ENCODE measurements at places on chromosomes 6 and 20.

GRCh38 chr20:24780674-24781417 lies 168.2 kb upstream of the CST7 start:
- no peak for DNase-seq

DNA sequence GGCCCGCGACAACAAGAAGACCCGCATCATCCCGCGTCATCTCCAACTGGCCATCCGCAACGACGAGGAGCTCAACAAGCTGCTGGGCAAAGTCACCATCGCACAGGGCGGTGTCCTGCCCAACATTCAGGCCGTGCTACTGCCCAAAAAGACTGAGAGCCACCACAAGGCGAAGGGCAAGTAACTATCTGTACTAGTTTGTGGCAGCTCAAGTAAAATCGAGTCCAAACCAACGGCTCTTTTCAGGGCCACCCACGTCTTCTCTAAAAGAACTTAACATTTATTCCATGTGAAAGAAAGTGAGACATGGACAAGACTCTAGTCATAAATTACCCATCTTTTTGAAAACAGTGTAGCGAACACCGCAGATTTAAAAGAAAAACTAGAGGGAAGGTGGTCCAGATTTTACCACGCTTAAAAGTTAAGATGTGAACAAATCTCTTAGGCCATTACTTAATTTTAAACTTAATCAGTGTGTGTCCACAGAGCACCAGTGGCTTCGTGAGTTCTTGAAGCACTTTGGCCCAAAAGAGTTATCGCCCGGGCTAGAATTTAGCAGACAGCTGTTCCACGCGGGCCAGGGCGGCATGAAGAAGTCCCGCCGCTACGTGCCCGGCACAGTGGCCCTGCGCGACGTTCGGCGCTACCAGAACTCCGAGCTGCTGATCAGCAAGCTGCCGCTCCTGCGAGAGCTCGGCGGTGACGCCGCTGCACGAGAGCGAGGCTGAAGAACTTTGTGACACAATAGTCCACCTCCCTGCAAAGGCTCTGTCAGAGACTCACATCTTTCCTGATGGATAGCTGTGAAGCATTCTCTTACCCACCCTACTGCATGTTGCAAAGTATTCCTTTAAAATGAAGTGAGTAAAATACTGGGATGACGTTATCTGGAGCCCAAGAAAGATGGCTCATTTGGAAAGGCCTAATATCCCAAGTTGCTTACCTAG lies 113.9 kb upstream of the PRSS16 start:
- peak; percentile 79 for DNase-seq

DNA sequence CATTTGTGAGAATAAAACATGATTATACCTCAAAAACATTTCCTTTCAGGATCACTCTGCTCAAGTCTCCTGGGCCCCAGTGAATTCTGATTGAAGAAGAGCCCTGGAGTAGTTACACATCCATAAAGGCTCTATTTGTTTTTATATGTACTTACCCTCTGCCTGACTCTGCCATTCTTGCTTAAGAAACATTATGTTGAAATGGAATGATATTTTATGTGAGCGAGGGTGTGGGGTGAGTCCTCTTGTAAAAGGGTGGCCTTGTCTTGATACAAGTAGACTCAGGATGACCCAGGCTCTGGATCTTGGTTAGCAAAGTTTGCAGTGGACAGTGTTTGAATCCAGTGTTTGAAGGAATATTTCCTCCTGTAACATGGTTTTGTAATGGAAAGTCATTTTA lies 215.4 kb upstream of the PREP start:
- DNase-seq: no peak

DNA sequence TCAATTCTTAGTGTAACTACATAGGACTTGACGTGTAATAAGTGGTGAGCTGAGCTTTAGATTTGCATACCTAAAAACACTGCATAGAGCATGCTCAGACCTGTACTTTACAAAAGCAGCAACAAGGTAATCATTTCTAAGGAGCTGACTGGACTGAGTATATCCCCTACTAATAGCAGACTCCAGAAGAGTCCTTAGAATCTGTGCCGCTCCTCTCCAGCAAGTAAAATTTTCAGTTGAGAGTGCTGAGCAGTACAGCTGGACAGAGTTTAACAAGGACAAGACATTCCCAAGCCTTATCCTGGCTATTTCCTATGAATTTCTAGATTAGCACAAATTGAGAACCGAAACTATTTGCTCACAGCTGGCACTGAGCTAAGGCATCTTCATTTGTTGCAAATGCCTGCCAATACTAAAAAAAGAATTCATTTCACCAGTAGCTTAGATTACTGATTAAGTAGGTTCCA lies 26.1 kb upstream of the KLHL31 start:
- DNase-seq: no peak

- no peak for DNase-seq
Observed at GRCh38 chr6:19463925-19464324, 373.2 kb upstream of the ID4 start.

DNA sequence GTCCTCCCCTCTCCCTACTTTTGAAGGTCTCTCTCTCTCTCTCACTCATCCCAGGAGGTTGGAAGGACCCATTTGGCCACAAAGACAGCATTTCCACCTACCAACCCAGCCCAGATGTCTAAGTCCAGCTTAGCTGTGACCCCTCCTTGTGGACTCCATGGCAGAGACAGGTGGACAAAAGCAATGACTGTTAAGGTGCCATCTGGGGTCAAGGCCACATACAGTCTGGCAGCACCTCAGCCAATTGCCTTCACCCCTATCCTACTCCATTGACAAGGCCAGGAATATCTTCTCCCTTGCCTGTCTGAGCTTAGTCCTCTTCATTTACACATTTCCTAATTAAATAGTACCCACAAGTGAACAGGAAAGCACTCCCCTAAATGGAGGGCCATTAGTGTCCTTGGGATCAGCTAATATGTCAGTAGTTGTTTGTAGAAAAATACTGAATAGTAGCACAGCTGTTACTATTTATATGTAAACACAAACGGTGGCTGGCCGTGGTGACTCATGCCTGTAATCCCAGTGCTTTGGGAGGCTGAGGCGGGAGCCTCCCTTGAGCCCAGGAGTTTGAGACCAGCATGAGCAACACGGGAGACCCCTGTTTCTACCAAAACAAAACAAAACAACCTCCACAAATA lies 28.8 kb downstream of the GCM1 start:
- no peak for DNase-seq

DNA sequence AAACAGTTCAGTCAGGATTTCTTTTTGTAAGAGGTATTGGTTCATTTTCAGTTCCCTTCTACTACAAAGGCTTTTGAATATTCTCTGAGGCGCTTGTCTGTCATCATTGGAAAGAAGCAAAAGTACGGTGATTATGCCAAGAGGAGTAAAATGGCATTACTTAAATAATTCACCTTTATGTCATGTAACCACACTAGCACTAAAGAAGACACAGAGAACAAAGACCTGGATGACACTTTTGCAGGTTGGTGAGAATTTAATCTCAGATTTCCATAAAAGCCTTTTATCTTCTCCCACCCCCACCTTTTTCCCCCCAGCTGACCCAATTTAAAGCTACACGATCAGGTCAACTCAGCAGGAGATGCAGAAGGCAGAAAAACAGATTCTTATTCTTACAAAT lies 451.8 kb downstream of the HACE1 start:
- DNase-seq: no peak

DNA sequence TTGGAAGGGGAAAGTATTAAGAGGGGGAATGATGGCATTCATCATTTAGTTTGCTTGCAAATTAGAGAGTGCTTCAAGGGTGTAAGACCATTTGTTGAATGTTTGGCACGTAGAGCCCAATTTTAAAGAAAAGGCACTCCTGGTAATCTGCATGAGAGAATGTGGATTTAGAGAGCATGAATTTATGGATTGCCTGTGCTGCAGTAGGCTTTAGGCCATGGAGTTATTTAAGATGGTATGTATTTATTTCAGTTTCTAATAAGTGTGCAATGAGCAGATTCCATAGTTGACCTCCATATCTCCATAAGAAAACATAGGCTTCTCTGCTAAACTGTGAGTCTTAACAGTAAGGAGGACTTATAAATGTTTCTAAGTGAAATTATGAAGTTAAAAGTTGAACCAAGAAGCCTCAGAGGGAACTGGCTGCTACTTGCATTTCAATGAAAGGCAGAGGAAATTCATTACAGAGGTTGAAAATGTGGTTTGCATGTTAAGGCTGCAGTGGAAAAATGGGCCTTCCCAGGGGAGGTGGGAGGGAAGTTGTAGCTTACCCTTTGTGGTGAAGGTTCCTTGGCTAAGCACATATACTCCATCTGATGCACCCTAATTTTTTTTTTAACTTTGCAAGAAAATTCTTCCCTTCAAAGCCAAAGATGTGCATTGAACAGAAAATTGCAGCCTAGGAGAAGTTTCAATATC lies 134.2 kb downstream of the CARMIL1 start:
- peak; percentile 62 for DNase-seq

- DNase-seq: no peak
Observed at GRCh38 chr20:47318027-47318585, 38.4 kb downstream of the ZMYND8 start.

- no peak for DNase-seq
Observed at GRCh38 chr20:23234311-23235078, 116.1 kb upstream of the NXT1 start.

DNA sequence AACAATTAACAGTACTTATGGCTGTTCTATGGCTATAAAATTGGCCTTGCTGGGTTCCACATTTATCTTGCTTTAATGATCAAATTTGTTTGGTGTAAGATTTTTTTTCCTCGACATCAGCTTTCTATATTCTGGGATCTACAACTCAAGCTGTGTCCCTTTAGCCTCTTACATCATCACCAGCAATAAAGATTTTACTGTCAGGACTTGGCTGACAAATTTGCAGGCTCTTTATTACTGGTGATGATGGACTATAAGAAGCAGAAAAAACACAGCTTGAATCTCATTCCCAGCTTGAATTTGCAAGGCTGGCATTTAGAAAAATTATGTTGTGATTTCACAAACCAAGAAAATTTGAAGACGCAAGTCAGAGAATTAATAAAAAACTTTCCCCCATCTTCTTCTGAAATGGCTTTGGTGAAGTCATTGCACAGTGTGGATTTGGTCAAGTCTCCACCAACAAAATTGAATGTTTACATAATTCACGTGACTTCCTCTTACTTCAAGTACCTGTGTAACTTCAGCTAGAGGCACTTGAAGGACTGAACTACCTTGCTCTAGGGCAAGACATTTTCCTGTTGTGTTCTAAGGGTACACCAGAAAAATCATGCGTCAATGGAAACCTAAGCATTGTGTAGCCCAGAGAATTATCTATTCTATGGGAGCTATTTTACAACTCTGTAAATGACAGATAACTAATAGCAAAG lies 175.0 kb downstream of the CBLN4 start:
- DNase-seq: no peak

DNA sequence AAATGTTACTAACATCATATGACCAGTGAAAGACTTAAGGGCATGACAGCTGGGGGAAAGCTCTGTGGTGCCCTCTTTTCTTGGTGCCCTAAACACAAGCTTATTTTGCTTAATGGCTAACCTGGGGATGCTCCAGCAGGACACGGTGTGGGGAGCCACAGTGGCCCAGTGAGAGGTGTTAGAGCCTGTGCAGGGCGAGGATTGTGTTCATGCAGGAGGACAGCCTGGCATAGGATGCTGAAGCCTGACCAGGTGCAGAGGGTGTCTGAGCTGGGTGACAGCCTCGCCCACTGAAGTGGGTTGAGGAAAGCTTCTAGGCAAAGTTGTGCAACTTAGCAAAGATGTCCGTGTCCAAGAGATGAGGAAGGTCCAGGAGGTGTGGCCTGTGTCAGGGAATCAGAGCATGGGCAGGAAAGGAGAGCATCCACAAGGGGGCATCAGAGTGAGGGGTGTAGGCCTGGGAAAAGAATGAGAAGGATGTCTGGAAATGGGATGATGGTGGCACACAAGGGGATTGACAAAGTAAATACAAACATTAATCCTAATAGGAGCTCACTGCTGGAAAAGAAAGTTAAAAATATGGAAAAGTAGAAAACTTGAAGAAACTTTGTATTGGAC lies 33.9 kb downstream of the SLC17A4 start:
- peak; percentile 71 for DNase-seq

- DNase-seq: no peak
Observed at GRCh38 chr20:34334654-34335407, 28.2 kb upstream of the ITCH start.

- no peak for DNase-seq
Observed at GRCh38 chr6:36926708-36927513, 27.6 kb upstream of the PI16 start.

- DNase-seq: no peak
Observed at GRCh38 chr6:146292506-146292905, 251.1 kb upstream of the RAB32 start.

GRCh38 chr6:149963212-149963461 lies 606 bp upstream of the ULBP1 start:
- DNase-seq: no peak

GRCh38 chr20:5895626-5896025 lies 54.7 kb downstream of the TRMT6 start:
- DNase-seq: peak; percentile 28

GRCh38 chr6:132369526-132369925 lies 31.7 kb downstream of the MOXD1 start:
- DNase-seq: no peak

GRCh38 chr6:82083646-82084045 lies 163.9 kb downstream of the IBTK start:
- DNase-seq: no peak

DNA sequence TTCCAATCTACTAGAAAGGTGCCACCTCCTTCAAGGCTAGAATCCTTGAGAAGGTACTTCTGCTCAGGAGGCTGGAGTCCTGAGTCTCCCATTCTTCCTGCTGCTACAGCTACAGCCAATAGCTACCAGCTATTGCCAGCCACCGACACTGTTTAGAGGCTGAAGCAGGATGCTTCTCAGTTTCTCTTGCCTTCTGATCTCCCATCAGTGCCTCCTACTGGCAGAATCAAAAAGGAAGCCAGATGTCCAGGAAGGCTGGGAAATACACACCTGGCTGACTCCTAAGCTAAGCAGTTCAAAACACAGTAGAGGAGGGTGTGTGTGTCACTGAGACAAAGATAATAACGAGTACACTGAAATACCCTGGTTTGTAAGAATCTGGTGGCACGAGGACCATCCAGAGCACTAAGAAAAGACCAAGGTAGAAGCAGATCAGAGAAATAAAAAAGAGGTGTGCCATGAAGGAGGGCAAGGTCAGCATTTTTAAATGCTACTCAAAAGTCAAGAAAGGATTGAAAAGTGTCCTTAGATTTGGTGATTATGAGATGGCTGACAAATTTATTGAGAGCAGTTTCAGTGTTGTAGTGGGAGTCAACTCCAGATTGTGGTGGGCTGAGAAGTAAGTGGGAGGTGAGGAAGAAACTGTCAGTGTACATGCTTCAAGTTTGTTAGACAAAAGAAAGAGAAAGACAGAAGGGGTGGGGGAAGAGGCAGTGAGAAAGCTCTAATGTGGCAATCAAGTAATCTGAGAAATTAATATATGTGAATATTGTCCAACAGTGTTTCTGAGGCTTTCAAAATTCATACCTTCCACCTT lies 2.3 kb upstream of the HLA-DMA start:
- DNase-seq: no peak
